ENCODE measurements at places on chromosomes 1 and 21.

GRCh38 chr1:66476774-66477173, 57.2 kb upstream of the SGIP1 start:
- DNase-seq: no peak

DNA sequence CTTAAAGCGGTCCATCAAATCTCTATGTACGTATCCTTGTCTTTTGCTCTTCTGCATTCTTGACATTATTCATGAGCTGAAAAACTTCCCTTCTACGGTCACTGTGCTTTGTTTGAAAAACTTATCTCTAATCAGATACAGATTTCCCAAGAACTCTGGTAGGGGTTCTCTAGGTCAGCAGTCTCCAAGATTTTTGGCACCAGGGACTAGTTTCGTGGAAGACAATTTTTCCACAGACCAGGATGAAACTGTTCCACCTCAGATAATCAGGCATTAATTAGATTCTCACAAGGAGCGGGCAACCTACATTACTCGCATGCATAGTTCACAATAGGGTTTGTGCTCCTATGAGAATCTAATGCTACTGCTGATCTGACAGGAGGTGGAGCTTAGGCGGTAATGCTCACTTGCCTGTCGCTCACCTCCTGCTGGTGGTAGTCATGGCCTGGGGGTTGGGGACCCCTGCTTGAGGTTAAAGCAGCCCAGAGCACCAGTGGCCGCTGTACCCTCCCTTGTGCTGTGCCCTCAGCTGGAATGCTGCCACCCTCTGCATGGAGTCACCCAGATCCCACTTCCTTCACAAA, 30.8 kb downstream of the AK2 start:
- no peak for DNase-seq

DNA sequence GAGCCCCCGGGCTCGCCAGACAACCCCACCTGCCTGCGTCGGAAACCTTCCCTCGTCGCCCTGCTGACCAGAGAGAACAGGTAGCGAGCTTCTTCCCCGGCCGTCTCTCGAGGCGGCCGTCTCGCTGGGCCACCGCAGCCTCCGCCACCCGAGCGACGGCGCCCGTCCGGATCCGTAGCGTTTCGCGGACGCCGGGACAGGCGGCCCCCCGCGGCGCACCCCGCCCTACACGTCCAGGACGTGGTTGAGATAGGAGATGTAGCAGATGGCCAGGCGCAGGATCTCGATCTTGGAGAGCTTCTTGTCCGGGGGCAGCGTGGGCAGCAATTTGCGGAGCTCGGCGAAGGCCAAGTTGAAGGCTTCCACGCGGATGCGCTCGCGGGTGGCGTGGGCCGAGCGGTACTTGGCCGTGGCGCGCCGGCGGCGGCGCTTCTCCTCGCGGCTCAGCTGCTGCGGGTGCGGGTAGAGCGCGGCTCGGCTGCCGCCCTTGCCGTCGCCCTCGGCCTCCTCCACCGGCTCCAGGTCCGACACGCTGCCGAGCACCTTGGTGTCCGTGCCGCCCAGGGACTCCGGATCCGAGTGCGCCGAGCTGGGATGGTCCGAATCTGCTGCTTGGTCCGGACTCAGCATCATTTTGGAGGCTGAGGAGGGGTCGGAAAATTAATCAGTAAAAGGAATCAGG, 3.0 kb downstream of the NHLH2 start:
- DNase-seq: no peak

DNA sequence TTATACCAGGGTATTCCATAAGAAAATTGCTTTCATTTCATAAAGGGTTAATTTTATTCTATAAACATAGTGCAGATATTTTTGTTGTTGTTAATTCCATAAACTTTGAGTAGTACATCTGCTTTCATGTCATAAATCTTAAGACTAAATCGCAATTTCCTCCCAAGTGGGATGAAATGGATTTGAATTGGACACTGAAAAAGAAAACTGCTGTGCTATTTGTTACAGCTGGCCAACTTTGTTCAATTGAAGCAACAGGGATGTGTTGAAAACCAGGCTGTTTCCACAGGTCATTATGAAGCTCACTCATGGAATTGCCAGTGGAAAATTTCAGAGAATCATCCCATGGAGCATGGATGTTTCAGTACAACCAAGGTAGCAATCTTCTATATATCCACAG, 252.5 kb upstream of the RGS18 start:
- DNase-seq: no peak

DNA sequence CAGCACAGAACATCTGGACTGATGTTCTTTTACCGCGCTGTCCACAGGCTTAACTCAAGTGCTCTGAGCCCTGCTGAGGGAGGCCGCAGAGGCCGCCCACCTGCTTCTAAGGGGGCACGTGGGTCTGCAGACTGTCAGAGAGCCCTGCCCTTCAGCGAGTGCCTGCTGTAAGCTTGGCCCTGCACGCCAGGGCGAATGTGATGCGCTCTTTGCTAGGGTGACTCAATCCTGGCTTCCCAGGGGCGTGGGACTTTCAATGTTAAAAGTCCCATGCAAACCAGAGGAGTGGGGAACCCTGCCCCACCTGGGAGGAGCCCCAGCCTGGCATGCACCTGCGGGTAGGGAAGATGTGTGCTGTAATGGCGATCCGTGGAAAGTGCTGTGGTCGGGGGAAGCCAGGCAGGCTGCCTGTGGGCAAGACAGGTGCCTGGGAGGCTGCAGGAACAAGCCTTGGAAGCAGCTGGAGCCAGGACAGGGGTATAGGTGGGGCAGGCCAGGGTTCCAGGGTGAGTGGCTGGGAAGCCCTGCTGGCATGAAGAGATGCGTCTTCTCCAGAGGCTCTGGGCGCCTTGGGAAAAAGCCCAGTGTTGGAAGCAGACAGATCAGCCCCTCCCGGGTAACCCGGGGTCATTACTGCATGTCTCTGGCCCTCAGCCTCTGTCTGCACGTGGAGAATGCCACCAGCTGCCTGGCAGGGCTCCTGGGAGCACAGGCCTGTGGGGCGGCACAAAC, 594 bp upstream of the PANK4 start:
- no peak for DNase-seq

- no peak for DNase-seq
Measured at GRCh38 chr21:27740084-27740483, 773.2 kb upstream of the ADAMTS5 start.

GRCh38 chr1:230123280-230124185, 56.5 kb downstream of the GALNT2 start:
- no peak for DNase-seq
